ENCODE measurements at places on chromosomes 12 and 14.

GRCh38 chr14:88422919-88423650, 37.6 kb downstream of the SPATA7 start:
- no peak for DNase-seq

GRCh38 chr12:14460212-14460841, 94.8 kb downstream of the ATF7IP start:
- no peak for DNase-seq

DNA sequence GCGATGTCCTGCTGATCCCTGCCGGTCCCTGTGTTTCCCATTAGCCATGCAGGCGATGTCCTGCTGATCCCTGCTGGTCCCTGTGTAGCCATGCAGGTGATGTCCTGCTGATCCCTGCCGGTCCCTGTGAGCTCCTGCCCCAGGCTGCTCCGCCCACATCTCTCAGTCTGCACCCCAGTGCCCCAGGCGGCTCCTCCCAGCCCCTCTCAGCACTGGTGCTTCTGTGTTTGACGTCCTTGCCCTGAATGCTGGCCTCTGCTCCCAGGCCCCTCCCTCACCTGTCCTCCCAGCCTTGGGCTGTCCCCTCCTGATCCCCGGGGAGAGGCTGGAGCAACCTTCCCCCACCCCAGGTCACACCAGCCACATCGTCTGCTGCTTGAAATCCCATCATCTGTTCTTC, 41.4 kb upstream of the TEX22 start:
- DNase-seq, result no peak

DNA sequence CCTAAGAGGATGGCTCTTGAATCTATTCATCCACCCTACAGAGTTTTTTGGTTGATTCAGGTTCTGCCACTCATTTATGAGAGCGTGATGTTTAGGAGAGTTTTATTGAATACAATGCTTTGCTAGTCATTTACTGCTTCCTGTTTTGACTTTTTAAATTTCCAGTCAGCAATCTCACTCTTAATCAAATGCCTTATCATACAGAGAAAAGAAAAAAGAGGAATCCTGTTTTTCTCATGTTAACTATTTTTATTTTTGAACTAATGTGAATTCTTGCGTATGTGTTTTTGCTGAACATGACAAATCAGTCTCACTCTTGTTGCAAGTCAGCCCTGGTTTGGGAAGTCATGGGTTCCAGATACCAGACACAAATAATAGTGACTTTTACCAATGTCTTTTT, 22.1 kb upstream of the LGMN start:
- DNase-seq, result no peak

DNA sequence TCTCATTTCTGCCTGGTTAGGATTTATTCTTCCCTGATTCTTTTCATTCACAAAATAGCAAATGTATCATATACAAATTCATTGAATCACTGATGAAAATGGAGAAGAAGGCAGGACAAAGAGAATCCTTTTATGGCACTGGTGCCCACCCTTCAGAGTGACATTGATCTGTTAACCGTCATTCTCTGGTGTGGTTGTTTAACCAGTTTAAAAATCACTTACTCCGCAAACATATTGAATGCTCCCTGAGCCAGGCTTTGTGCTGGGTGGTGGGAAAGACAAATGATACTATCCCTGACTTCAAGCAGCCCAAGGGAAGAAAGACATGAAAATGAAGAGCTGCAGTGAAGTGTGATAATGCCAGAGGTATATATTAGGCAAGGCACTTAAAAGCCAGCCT, 187.5 kb upstream of the SLC38A2 start:
- no peak for DNase-seq

DNA sequence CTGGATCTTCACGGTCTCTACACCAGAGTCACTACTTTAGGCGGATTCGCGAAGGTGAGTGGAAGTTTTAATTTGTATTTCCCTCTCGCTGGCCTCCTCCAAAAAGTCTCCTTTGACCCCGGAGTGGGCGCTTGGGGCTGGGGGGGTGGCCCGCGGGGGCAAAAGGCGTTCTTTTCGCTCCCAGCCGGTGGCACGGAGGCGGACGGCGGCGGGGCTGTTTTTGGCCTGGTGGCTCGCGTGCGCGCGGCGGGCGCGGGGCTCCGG, 510 bp downstream of the ARID2 start:
- DNase-seq, result no peak

DNA sequence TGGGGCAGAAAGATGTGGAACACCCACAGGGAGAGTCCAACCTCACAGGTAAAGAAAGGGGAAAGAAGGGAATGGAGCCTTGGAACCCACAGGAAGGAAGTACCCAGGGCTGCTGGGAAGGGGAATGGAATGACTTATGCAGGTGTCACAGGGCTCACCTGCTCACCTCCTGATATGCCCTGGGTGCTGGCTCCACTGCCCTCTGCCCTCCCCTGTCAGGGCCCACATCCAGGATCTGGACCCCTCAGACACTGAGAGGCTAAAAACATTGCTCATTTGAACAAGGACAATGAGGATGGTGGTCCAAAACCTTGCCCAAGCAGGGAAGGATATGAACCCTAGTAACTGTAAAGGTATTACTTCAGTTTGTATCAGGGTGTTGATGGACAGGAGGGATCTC, 19.3 kb downstream of the ZBTB39 start:
- no peak for DNase-seq

DNA sequence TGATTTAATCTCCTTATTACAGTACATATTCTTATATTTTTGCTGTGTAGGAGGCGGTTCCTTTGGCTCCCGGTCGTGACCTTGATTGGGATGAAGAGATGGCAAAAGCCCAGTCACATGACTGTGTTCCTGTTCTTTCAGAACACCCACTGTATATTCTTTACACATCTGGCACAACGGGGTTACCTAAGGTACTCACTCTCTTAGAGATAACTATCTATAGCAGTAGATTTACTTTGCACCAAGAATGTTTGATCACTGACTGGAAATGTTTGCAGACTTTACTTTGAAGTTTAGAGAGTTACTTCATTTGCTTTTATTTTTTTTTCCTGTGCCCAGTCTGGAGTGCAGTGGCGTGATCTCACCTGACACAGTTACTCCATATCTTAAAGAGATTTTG, 65.2 kb downstream of the ACSS3 start:
- no peak for DNase-seq

DNA sequence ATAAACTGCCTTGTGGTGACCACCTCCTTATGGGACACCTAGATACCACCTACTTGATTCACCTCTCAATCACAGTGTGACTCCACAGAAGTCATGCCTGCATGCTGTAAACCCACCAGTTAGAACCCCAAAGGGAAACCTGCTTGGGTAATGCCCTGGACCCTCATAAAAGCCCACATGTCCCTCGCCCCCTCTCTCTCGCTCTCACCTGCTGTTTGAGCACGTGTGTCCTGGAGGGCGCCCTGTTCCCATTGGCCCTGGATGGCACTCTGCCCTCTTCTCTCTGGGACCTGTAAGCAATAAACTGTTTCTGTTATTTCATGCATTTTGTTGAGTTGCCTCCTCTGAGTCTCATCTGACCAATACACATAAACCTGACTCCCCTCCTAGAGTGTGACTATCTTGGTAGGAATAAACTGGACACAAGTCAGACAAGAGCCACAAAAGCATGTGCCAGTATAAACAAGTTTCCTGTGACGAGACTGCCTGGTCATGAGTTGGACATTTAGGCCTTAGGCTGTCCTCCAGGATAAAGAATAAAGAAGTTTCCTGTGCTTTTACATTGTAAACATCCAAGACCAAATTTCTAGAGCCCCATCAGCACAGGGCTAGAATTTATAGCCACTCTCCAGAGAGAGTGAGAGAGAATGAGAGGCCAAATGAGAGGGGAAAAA, 8.6 kb downstream of the IFI27L2 start:
- no peak for DNase-seq

GRCh38 chr14:79332504-79333197, 878.7 kb downstream of the DIO2 start:
- peak; percentile 52 for DNase-seq

GRCh38 chr12:75471902-75472890, 8.4 kb upstream of the GLIPR1 start:
- DNase-seq, result no peak

All from neuronal stem cell (in vitro differentiated cells).